Fibroblast of skin of right biceps (primary cell): ENCODE measurements at places on chromosomes 5 and 9.

DNA sequence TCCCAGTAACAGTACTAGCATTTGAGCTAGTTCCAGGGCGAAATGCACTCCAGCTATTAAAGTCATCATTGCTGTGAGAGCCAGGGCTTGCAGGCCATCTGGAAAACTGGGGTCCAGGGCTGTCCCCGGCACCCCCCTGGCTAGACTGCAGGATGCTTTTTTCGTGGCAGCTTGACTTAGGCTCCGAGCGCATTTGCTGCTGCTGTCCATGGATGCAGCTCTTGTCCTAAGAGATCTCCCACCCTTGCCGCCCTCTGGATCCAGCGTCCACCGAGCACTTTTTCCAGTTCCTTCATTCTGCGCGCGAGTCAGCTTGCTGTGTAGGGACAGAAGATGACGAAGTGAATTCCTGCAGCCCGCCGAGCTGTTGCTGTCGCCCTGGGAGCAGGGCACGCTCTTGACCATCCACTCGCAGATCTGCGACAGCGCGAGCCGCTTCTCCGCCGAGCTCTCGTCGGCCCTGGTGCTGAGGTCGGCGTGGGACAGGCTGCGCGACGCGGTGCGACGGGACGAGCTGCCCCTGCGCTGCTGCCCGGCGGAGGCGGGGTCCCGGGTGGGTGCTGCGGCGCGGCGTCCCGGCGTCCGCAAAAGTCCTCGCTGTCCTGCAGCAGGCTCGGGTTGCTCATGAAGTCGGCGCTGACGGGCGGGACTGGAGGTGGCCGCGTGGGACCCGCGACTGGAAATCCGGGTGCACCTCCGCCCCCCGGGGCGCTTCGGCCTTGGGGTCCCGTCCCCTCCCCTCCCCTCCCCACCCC is 30.7 kb downstream of the OR2V1 start:
- DNase-seq, result no peak

- DNase-seq, result no peak
Measured at GRCh38 chr5:131994533-131995226, 16.8 kb downstream of the ACSL6 start.

- no peak for DNase-seq
Measured at GRCh38 chr5:148206620-148207019, 3.8 kb downstream of the SPINK6 start.

DNA sequence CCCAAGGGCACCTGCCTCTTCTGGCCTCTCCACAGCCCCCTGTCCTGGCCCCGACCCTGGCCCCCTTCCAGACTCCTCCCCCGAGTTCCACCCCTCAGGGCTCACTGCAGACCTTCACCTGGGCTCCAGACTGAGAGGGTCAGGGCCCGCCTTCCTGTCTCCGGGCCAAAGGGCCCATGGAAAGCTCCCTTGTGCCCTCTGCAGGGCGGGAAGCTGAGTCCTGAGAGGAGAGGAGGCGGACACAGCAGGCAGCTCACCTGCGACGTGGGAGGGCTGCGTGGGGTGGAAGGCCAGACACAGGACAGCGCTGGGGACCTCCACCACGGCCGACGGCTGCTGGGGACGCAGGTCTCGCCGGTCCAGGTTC is 20.6 kb downstream of the DYNC2I2 start:
- no peak for DNase-seq

DNA sequence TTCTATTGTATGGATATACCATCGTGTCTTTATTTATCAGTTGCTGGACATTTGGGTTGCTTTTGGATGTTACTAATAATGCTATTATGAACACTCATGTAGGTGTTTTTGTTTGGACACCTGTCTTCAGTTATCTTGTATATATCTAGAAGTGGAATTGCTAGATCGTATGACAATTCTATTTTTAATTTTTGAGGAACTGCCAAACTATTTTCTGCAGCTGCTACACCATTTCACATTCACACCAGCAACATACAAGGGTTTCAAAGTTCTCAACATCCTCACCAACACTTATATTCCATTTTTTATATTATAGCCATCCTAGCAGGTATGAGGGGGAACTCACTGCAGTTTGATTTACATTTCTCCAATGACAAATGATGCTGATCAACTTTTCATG is 324.6 kb downstream of the CAAP1 start:
- DNase-seq, result no peak

GRCh38 chr5:139985733-139986132 is 57.4 kb downstream of the NRG2 start:
- peak; percentile 94 for DNase-seq

DNA sequence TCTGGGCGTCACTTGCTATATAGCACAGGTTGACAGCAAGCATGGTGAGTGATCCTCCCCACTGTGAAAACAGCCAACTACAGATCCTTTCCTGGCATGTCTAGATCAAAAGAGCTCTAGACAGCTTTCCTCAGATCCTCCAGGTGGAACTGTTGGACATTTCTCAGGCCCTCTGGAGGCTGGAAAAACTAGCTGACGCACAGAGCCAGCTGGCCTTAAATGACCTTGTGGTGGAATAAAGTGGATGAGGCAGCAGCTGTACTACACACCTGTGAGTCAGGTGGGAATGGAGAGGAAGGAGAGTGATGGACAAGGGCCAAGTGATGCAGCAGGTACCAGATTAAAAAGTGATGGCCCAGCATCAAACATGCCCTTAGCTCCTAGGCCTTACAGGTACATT is 172.7 kb downstream of the TRIM32 start:
- DNase-seq, result no peak

DNA sequence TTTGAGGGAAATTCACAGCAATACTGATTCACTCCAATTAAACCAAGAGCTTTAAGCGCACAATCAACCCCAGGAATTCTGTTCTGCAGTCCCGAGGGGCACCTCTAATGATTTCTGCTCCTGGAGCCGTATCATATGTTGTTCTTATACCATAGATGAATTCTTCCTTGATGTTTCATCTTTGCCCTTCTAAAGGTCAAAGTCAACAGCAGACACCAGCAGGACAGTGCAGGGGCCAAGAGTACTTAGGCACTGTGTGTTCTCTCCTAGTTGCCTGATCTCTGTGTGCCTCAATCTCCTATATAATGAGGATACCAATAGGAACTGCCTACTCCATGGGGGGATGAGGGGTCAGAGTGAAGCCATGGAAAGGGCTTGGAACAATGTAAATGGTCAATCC is 16.5 kb downstream of the EPB41L4B start:
- DNase-seq, result no peak

GRCh38 chr5:139223481-139223880 is 25.3 kb upstream of the SIL1 start:
- no peak for DNase-seq

DNA sequence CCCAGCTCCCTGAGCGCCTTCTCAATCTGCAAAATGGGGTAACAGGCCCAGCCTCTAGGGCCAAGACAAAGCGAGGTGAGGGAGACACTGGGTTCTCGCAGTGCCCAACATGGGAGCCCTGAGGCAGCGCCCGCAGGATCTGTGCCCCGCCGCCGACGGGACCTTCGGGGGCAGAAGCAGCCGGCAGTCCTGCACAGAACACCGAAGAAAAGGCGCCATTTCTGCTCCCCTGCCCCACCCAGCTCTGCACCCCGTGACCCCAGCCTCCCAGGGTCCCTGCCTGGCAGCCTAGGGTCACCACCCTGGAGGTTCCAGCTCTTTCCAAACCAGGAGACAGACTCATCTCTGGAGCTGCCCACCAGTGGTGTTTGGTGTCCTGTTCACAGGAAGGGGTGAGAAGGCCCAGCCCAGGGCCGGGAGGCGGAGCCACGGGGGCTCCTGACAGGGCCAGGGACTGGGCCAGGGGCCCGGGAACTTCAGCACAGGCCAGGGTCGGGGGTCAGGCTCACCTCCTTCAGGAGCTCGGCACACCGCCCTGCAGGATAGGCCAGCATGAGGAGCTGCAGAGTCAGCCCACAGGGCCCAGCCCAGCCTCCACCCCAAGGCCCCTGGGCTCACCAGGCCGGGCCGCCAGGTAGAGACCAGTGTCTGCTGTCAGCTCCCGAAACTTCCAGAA is 3.3 kb downstream of the LCN8 start:
- no peak for DNase-seq

DNA sequence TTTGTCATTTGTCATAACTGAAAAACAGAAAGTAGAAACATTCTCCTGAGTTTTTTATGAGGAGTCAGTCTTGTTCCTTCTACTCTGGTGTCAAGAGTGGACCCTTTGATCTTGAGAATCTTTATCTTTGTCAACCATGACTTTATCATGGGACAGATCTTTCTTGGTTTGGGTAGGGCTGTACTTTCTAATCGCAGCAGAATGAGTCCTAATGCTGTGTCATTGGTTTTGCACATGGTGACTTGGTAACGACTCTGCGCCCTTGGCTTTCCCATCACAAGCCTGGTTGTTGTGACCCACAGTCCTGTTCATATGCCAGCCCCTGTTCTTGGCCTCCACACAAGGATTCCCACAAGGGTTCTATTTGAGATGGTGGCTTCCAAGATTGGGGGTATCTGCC is 45.6 kb downstream of the AOPEP start:
- DNase-seq, result no peak

GRCh38 chr9:110157823-110158664 is 49.9 kb downstream of the C9orf152 start:
- DNase-seq, result no peak

DNA sequence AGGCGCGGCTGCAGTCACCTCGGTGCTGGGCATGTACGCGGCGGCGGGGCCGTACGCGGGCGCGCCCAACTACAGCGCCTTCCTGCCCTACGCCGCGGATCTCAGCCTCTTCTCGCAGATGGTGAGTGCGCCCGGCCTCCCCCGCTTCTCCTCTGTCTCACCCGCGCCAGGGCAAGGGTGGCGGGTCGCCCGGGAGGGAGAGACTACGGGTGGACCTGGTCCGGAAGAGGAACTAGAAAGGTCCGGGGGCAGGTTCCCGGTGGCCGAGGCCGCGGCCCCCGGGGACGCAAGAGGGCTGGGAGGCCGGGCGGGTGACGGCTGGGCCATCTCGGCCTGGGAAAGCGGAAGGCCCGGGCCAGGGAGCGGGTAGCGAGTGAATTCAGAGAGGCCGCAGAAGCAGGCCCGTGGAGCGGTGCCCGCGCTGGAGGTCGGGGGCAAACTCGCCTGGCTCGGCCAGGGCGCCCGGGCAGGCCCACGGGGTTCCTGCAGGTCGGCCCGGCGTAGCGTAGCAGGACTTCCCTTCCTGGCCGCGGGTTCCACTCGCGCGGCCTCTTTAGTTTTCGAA is 711 bp downstream of the IRX1 start:
- peak; percentile 38 for DNase-seq

GRCh38 chr5:58266402-58266801 is 193.5 kb downstream of the PLK2 start:
- peak; percentile 16 for DNase-seq

DNA sequence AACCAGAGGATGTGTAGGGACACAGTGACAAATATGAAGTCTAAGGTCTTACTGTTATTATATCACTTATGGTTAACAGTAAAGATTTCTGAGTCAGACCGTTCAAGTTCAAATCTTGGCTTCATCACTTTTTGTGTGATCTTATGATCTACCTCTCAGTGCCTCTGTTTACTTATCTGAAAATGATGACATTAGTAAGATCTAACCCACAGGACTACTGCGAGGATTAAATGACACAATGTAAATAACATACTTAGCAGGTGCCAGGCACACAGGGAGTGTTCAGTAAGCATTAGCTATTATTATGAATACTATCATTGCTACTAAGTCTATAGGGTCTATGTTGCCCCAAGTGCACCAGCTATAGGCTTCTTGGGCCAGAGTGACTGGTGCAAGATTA is 2.0 kb downstream of the IRF1 start:
- no peak for DNase-seq

GRCh38 chr5:108271127-108271526 is 110.8 kb downstream of the FBXL17 start:
- DNase-seq, result no peak

GRCh38 chr9:135240871-135241311 is 153.4 kb downstream of the OLFM1 start:
- DNase-seq, result no peak

DNA sequence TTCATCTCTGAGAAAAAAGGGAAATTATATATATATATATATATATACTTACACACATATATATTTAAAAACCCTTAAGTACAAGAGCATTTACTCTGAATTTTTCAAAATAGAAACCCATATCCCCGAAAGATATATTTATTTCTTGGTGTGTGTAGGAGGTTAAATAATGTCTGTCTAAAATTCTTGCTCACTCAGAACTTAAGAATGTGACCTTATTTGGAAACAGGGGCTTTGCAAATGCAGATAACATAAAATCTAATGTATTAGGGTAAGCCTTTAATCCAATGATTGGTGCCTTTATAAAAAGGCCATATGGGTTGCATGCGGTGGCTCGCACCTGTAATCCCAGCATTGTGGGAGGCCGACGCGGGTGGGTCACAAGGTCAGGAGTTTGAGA is 517.3 kb upstream of the TLE4 start:
- DNase-seq, result peak; percentile 55

GRCh38 chr9:19122490-19123042 is 4.7 kb downstream of the PLIN2 start:
- DNase-seq, result no peak

DNA sequence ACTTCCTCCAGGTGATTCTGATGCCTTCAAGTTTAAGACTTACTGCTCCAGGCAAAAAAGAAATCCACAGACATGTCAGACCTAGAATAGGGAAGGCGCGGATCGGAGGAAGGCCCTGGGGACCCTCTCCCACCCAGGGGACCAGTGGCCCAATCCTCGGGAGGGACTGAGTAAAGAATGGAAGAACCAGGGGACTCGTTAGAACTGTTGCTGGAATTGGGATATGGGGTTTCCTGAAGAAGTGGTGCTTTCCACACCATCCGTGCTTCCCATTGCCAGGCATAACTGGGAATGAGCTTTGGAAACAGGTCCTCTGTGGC is 63.8 kb upstream of the SLC25A51 start:
- no peak for DNase-seq

DNA sequence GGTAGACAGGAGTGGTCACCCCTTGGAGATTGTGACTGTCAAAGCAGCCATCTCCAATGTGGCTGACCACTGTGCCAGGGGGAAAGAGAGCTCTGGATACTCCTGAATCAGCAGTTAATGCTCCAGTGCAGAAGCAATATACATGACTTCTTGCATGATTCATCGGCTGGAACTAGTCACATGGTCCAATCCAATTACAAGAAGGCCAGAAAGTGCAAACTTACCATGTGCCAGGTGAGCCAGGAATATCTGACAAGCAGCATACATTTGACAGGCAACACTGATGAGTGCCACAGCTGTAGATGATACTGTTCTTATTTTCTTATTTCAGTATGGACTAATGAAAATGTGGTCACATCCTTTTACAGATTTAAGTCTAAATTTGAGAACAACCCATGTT is 440.0 kb upstream of the MPDZ start:
- DNase-seq, result peak; percentile 43

- DNase-seq, result no peak
Measured at GRCh38 chr9:113155911-113156588, 5.2 kb downstream of the SLC31A2 start.

GRCh38 chr5:2721385-2722138 is 29.9 kb downstream of the IRX2 start:
- peak; percentile 49 for DNase-seq

GRCh38 chr9:138020120-138020794 is 142.7 kb downstream of the CACNA1B start:
- no peak for DNase-seq

DNA sequence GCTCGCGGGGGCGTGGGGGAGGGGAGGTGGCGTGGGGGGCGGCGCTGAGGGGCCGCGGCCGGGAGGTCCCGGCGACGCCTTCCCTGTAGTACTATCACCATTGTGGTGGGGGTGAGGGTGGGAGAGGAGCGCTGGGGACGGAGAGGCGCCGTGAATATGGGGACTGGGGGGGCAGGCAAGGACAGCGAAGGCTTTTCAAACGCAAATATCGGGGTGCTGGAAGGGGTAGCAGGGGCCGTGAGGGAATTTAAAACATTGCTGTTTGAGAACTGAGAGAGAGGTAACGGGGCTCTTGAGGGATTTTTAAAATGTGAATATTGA is 427 bp downstream of the RBM27 start:
- DNase-seq, result no peak

GRCh38 chr5:66708368-66708767 is 112.2 kb downstream of the MAST4 start:
- no peak for DNase-seq
